Stimulated activated naive B cell treated with anti-CD40 and anti-IgM and Interleukin-4, amounts not matched to agents 10 μg/mL and 1 μg/mL and 100 μg/mL, for 72 hours (primary cell): ENCODE measurements at places on chromosomes 1 and 21.
A peak's percentile ranks its signal among the peaks of the same experiment; 100 is the strongest.

DNA sequence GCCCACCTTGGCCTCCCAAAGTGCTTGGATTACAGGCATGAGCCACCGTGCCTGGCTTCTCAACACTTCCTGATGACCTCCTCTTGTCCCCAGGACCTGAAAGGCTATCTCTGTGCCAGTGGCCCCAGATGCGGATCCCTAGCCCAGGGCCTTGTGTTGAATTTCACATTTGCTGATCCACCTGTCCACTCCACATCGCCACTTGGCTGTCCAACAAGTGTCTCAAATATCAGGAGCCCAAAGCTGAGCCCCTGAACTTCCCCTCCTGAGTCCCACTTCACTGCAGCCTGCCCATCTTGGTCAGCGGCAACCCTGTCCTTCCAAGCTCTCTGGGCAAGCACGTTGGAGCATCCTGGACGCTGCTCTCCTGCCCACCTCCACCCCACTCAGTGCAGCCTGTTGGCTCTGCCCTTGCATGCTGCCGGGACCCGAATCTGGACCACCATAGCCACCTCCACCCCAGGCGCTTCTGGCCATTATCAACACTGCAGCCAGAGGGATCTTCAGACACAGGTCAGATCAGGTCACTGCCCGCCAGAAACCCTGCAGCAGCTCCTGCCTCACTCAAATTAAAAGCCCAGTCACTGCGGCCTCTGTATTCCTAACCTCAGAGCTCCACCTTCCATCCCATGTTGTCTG, 352.5 kb upstream of the VAMP3 start:
- no peak for DNase-seq
- peaks cover 10% of the 10 kb centered on the region for H3K27me3 ChIP-seq
- peaks cover 3% of the 10 kb centered on the region for H3K36me3 ChIP-seq
- no peak overlapping the region for H3K4me3 ChIP-seq
- no peaks in the 10 kb centered on the region for H3K4me1 ChIP-seq

DNA sequence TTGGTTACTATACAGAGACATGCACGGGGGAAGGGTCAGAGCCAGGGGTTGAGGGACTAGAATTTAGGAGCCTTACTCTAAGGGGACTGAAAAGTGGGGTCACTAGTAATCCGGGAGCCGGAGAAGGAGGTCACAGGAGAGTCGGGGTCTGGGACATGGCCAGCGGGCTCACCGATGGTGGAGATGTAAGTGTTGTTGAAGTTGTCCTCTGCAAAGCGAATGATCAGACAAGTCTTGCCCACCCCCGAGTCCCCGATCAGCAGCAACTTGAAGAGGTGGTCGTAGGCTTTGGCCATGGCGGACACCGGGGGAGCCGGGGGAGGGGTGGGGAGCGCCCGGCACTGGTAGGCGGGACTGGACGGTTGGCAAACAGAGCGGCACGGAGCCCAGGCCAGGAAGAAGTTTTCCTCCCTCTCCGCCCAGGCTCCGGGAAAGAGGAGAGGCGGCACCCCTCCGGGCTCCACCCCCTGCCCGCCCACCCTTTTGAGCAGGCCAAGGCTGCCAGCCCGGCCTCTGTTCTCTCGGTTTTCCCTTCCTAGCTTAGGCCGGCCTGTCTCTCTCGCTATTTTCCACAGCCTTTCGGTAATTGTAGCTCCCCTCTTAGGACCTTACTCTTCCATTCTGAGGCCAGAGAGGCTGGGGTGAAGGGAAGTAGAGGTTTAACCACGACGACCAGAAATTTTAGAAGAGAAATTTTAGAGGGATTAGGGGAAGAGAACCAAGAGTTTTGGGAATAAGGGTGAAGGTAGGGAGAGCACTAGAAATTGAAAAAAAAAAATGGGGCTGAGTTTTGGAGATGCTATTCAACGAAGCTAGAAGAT, at the start of gene RAB13:
Gene RAB13, minus strand, starts transcription at position 399 of the 821 bp plus-strand sequence. Its CDS starts 103 bp downstream, at position 296.
- no peak for DNase-seq
- peak within 1 kb of the TSS; percentile 89 for H3K27ac ChIP-seq
- peaks cover 53% of the 10 kb centered on the region for H3K4me1 ChIP-seq
- peaks cover 21% of the 10 kb centered on the region for H3K36me3 ChIP-seq

GRCh38 chr21:43614839-43615238, 44.4 kb downstream of the HSF2BP start:
- no peak overlapping the region for H3K4me3 ChIP-seq
- no peak for DNase-seq
- H3K4me1 ChIP-seq: no peaks in the 10 kb centered on the region
- no peaks in the 10 kb centered on the region for H3K27me3 ChIP-seq

DNA sequence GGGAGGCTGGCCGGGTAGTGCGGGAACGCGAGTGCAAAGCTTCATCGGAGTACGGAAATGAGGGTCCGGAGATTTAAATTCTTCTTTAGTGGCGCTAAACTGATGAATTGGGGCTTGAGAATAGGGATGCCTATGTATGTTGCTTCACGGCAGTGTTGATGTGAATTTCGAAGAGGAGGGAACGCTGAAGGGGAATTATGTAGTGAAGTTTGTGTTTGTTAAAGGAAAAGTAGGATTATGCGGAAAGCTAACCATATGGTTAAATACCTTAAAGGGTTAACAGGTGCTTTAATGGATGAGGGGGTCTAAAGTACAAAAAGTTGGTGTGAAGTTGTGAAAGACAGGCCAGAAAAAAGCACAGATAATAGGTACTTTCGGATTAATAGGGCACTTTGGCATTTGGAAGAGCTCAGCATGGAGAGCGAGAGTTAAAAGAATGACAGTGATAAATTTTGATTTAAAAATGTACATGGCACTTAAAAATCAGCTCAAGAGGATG, 1.4 kb downstream of the HS2ST1 start:
- no peaks in the 10 kb centered on the region for H3K27me3 ChIP-seq
- no peak overlapping the region for H3K4me3 ChIP-seq
- no peak for DNase-seq
- H3K36me3 ChIP-seq: peaks cover 8% of the 10 kb centered on the region
- no peak overlapping the region for H3K27ac ChIP-seq

- H3K36me3 ChIP-seq: peaks cover 2% of the 10 kb centered on the region
- no peak for DNase-seq
- H3K27ac ChIP-seq: no peak overlapping the region
- H3K4me3 ChIP-seq: peak overlapping the region; percentile 62
- H3K27me3 ChIP-seq: no peaks in the 10 kb centered on the region
- H3K4me1 ChIP-seq: peaks cover 5% of the 10 kb centered on the region
Observed at GRCh38 chr1:243712941-243713340, 137.1 kb downstream of the AKT3 start.

DNA sequence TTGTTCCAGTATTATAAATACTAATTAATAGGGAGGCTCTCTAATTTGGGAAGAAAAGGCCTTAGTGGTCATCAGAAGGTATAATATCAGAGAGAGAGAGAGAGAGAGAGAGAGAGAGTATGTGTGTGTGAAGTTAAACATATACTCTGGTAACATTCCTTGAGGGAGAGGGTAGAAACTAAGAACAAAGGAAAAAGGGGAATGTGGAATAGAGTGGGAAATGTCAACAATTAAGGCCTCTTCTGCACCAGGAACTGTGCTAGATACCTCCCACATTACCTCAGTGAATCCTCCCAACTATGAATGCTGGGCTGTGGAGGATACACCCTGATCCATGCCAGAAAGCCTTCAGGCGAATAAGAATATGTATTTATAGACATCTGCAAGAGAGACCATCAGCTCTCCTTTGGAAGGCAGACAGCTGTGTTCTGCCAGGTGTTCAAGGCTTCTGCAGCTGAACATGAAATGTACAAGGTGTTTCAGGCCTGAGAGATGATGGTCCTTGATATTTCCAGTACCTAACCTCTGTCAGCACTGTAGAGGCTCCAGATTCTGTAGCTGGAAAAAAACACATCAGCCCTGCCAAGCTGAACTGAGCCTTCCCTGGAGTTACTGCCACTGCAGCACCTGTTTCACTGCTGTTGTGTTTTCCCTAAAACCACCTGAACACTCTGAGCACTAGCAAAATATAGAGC, 29.1 kb downstream of the TBX15 start:
- no peak for DNase-seq
- H3K36me3 ChIP-seq: peaks cover 2% of the 10 kb centered on the region
- H3K4me1 ChIP-seq: peaks cover 30% of the 10 kb centered on the region
- H3K27me3 ChIP-seq: peaks cover 13% of the 10 kb centered on the region
- peak overlapping the region; percentile 33 for H3K27ac ChIP-seq
- no peak overlapping the region for H3K4me3 ChIP-seq

DNA sequence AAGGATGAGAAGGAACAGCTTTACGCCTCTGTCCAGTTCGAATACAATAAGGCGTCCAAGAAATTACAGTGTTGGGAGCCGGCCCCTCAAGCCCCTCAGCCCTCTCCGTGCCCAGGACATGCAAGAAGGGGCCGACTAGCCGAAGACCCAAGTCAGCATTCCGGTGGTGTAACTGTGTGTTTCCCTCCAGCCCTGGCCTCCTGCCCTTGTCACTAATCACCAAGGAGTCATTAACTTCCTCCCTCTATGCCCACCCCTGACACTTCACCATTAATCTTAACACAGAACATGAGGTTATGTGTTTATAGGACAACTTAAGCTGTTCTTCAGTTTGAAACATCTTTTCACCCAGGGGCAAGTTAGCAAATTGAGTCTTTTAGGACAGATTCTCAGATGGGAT, 16.4 kb upstream of the C4BPB start:
- H3K4me3 ChIP-seq: no peak overlapping the region
- H3K4me1 ChIP-seq: peaks cover 26% of the 10 kb centered on the region
- no peak for DNase-seq
- H3K27me3 ChIP-seq: no peaks in the 10 kb centered on the region

DNA sequence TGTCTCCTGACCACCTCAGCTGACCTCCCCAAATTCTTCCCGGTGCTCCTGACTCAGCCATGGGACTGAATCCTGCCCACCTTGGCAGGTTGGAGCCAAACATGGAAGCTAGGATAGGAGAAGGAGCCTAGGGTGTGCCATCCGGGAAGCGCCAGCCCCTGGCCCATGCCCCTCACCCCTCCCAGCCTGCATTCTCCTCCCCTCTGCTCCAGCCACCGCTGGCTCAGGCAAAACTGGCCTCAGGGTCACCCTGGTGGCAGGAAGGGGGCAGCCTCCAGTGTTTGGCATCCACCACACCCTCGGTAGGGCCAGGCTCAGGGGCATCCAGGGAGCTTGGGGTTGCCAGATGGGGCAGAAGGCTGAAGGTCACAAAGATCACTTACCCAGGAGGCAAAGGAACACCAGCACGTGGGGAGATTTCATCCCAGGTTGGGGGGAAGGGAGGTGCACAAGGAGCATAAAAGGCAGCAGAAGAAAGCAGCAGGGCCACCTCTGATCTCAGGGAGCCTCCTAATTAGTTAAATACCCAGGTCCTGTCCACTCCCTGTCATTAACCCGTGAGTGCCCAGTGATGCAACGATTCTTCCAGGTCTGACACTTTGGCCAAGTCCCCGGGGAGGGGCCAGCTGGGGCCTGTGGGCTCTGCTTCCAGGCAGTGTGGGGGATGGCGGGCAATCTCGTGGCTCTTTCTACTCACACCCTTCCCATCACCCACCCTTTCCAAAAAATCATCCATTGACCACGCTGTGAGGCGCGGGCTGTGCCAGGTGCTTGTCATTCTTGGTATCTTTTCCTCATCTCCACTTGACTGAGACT, at the start of gene PLA2G2E:
Gene PLA2G2E, minus strand, starts transcription at position 481 of the 816 bp plus-strand sequence. Its CDS starts 58 bp downstream, at position 423.
- H3K4me1 ChIP-seq: no peaks in the 10 kb centered on the region
- no peak within 1 kb of the TSS for H3K27ac ChIP-seq
- DNase-seq: no peak
- H3K4me3 ChIP-seq: no peak within 1 kb of the TSS

GRCh38 chr1:226664413-226665101, 74.5 kb downstream of the ITPKB start:
- H3K27ac ChIP-seq: peak overlapping the region; percentile 95
- peaks cover 67% of the 10 kb centered on the region for H3K4me1 ChIP-seq
- no peak for DNase-seq
- peak overlapping the region; percentile 17 for H3K4me3 ChIP-seq

DNA sequence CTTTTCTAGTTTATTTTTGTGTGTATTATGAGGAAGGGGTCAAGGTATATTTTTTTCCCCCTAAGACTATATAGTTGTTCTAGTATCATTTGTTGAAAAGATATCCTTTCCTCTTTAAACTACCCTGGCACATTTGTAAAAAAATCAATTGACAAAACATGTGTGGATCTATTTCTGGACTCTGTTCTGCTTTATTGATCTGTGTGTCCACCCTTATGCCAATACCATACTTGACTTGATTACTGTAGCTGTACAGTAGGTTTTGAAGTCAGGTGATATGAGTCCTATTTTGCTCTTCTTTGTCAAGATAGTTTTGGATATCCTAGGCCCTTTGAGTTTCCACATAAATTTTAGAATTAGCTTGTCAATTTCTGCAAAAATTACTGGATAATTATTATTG, 21.2 kb upstream of the SOX13 start:
- H3K4me1 ChIP-seq: no peaks in the 10 kb centered on the region
- H3K27ac ChIP-seq: no peak overlapping the region
- H3K27me3 ChIP-seq: peaks cover 4% of the 10 kb centered on the region
- DNase-seq: no peak
- no peaks in the 10 kb centered on the region for H3K36me3 ChIP-seq
- H3K4me3 ChIP-seq: no peak overlapping the region

- H3K4me1 ChIP-seq: peaks cover 5% of the 10 kb centered on the region
- no peak overlapping the region for H3K4me3 ChIP-seq
- DNase-seq: no peak
- H3K27me3 ChIP-seq: no peaks in the 10 kb centered on the region
- peaks cover 41% of the 10 kb centered on the region for H3K36me3 ChIP-seq
Observed at GRCh38 chr1:32231843-32232432, 9.7 kb downstream of the EIF3I start.

GRCh38 chr1:156283521-156283920, 604 bp upstream of the TMEM79 start:
- H3K36me3 ChIP-seq: peaks cover 16% of the 10 kb centered on the region
- no peaks in the 10 kb centered on the region for H3K27me3 ChIP-seq
- peak overlapping the region; percentile 97 for H3K27ac ChIP-seq
- peak overlapping the region; percentile 90 for H3K4me3 ChIP-seq
- H3K4me1 ChIP-seq: peaks cover 40% of the 10 kb centered on the region

DNA sequence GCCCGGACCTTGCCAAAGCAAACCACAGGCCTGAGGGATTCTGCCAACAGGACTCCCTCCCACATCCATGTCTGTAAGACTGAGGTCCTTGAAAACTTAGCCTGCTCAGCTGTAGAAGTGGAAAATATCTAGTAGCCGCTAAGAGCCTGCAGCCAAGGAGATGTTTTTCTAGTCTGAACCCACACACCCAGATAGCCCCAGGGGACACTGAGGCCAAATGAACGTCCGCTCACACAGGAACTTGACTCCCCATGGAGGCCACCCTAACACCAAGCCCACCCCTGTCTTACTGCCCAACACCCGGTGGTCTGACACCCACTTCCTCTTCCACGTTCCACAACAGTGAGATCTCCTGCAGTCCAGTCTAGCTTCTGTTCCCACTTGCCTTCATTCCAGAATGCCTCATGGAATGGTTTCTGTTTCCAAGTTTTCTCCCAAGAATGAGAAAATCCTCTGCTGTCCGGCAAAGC, 174.8 kb downstream of the PLPP3 start:
- peak overlapping the region; percentile 43 for H3K27ac ChIP-seq
- no peak for DNase-seq
- peaks cover 4% of the 10 kb centered on the region for H3K36me3 ChIP-seq
- peaks cover 38% of the 10 kb centered on the region for H3K4me1 ChIP-seq
